ENCODE measurements at places on chromosomes 6 and 20.

- DNase-seq, result no peak
- H3K4me1 ChIP-seq, result no peaks in the 10 kb centered on the region
Observed at GRCh38 chr20:36959242-36959641, 7.7 kb upstream of the SAMHD1 start.

DNA sequence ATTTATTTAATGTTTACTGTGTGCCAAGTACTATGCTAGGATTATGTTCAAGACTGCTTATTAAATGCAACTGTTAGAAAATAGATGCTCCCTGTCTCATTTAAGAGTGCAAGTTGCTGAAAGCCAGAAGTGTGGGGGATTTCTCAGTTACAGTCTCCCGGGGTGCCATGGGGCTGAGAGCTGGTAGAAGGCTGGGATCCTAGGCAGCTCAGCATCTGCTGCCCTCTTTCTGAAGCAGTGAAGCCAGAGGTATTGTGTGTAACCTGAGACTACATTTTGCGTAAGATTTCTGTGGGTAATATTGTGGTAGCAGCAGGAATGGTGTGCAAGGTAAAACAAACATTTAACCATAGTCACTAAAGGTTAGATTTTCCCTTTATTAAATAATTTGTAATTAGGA is 120.6 kb downstream of the AKAP7 start:
- no peaks in the 10 kb centered on the region for H3K27me3 ChIP-seq
- no peak for DNase-seq
- no peaks in the 10 kb centered on the region for H3K36me3 ChIP-seq

GRCh38 chr20:40982415-40983145 is 46.0 kb upstream of the TOP1 start:
- no peak overlapping the region for H3K27ac ChIP-seq
- no peak for DNase-seq
- H3K36me3 ChIP-seq, result no peaks in the 10 kb centered on the region
- H3K4me1 ChIP-seq, result peaks cover 15% of the 10 kb centered on the region

GRCh38 chr6:148166339-148166968 is 176.2 kb upstream of the SASH1 start:
- H3K27ac ChIP-seq, result no peak overlapping the region
- DNase-seq, result no peak
- H3K36me3 ChIP-seq, result no peaks in the 10 kb centered on the region
- no peaks in the 10 kb centered on the region for H3K27me3 ChIP-seq
- H3K4me1 ChIP-seq, result no peaks in the 10 kb centered on the region
